ENCODE measurements at places on chromosomes 11 and 22.

GRCh38 chr11:2772544-2773031 lies 72.8 kb upstream of the KCNQ1OT1 start:
- peak; percentile 83 for DNase-seq

DNA sequence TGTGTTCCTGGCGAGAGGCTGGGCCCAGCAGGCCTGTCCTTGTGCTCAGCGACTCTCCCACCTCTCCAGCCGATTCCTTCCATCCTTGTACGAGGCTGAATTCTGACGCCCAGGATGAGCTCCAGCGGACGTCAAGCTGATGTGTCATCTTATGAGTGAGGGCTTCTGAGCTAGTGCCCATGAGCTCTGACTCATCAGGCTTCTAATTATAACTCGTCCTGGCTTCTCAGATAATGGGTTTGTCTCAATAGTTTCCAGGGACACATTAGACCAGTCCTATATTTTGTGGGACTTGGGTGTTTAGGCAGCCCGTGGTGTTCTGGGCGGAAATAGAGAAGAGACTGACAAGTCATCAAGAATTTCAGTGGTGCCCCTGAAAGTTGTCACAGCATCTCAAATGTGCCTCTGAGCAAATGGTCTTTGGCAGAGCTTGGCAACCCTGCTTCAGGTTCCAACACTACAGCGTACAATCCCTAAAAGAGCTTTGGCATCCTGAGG lies 108.2 kb upstream of the CD44 start:
- peak; percentile 95 for DNase-seq

- no peak for DNase-seq
These were observed 54.4 kb downstream of the LINC01488 start for GRCh38 chr11:69535908-69536307.

DNA sequence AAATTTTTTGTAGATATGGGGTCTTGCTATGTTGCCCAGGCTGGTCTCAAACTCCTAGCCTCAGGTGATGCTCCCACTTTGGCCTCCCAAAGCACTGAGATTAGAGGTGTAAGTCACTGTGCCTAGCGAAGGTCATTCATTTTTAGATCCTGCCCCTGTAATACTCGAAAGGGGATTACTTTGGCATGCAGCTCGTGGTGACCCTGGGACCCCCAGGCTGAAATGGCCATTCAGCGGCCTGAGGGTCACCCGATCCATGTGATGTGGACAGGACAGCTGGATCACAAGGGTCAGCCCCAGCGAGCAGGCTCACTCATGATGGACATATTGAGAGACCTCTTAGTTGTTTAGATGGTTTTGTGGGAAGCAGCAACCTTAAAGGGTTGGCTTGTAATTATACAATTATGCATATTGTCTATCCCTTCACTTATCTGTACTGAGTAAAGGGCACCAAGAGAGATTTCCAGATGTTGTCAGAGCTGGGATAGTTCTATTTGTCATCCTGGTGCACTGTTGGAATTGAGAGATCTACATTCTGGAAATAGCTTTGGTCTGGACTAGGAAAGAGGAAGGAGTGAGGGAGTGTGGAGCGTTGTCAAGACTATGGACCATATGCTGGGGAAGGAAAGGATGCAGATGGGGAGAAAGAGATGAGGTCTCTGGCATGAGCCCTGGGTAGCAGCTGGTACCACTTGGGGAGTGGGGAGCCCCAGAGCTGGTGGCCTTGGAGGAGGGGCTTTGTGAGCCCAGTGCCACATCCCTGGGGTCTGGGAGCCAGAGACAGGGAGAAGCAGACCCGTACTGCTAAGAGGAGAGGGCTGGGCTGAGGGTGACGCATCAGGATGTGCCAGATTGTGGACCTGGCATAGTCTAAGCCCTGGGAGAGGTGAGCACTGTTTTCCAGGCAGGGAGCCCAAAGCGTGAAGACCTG lies 15.5 kb downstream of the RHBDD3 start:
- no peak for DNase-seq

- no peak for DNase-seq
These were observed 55.7 kb downstream of the MYO18B start for GRCh38 chr22:25797498-25798290.

- DNase-seq, result peak; percentile 82
These were observed 39.3 kb downstream of the PDGFB start for GRCh38 chr22:39205344-39206021.
